ENCODE measurements at places on chromosomes 2 and 18.

DNA sequence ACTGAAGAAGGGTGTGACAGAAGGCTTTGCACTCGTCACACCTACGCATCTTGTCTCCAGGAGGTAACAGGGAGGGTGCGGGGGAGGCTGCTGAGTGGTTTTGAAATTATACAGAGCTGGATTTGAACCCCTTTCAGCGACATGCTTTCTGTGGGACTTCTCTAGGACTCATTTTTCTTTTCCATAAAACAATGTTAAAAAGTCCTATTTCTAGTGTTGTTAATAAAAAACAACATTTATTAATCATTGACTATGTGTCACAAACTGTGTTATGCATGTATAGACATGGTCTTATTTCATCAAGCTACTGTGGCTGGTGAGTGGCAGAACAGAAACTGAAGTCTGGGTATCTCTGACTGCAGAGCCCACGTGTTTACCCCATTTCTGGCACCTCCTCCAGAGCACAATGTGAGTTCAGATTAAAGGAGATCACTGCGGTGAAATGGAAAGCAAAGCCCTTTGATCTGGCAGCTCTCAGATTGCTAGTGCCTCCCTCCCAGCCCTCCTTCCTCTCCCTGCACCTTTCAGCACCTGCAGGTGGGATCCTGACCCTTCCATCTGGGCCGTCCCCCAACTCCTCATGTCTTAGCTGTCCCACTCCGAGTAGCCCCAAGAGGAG lies 315.5 kb upstream of the MYT1L start:
- DNase-seq, result peak; percentile 30

DNA sequence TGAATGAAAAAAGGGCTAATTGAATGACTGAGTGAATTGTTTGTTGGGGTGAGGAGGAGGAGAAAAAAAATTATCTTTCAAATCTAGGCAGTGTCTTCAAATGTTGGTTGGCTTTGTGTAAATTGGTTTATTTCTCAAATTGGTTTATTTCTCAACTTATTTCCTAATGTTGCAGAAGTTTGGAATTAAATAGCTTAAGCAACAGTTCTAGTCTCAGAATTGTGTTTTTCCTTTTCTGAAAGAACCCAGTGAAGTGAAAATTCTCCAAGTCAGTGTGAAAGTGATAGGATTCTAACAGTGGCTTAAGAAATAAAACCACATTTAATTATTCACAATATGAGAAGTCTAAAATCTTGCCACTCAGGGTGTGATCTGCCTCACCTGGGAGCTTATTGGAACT lies 54.6 kb upstream of the LYPD6B start:
- no peak for DNase-seq

- no peak for DNase-seq
These were observed 65.6 kb downstream of the SH3RF3 start for GRCh38 chr2:109194620-109194937.

GRCh38 chr2:96730212-96730611 lies 9.7 kb downstream of the LMAN2L start:
- peak; percentile 43 for DNase-seq

- DNase-seq, result no peak
These were observed 2110.3 kb upstream of the CELF4 start for GRCh38 chr18:39675906-39676305.

GRCh38 chr2:11031876-11032275 lies 120.1 kb downstream of the KCNF1 start:
- no peak for DNase-seq

DNA sequence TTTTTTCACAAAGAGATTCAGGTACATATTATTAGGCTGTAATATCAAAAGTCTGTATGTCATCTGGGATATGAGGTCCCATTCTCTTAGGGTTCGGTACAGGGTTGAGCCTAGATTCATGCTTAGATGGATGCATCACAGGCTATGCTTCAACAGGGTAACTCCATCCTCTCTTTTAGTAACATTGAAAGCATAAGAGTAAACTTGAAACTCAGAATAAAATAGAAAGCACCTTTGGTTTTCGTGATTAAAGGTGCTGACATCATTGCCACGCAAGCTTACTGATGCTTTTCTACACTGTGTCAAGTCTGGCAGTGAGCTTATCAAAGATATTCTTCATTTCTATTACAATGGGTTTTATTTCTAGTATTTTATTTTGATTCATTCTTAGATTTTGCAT lies 419.1 kb upstream of the DSEL start:
- no peak for DNase-seq

- no peak for DNase-seq
These were observed 21.0 kb upstream of the ARMC9 start for GRCh38 chr2:231177156-231178025.

DNA sequence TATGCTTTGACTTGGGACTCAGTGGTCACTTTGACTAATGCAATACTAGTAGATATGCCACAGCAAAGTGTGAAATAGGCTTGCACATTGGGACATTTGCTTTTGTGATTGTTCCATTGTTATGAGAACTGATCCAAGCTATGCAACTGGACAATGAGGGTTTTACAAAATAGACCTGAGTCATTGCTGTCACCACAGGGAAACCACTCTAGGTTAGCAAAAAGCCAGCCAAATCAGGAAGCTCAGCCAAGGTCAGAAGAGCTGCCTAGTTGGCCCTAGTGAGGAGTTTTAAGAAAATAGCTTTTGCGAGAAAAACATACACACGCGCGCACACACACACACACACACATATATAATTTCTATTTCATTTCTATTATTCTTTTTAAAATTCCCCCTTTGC lies 452.4 kb upstream of the CDH7 start:
- DNase-seq, result no peak

DNA sequence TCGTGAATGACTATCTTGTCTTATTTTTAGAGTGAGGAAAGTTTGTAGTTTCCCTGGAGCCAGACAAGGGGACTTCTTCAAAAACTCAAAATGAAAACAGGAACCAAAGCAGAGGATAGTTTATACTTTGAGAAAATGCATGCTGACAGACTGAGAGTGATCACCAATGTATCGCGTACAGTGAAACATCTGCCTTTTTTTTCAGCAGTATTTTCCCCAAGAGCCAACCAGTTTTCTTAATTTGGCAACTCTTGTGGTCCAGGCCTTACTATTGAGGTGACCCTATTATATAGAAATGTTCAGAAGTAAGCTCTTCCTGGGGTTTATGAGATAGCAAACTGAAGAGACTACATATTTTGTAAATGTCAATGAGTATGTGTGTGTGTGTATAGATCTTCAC lies 153.7 kb upstream of the VRK2 start:
- no peak for DNase-seq

GRCh38 chr18:60202708-60203107 lies 169.9 kb downstream of the MC4R start:
- DNase-seq, result no peak

DNA sequence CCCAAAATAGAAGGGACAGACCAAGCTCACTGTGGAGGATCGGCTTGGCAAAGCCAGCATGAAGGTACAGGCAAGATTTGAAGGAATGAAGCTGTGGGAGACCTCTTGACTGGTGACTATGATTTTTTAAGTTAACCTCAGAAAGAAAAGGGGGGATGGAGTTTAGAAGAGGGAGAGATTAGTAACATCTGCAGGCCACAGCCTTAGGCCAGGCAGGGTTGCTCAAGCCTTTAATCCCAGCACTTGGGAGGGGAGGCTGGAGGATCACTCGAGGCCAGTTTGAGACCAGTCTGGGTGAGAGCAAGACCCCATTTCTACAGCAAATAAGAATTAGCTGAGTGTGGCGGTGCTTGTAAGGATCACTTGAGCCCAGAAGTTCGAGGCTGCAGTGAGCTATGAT lies 46.6 kb downstream of the ZNF532 start:
- DNase-seq, result no peak
